IPS-NIHi11 (cell line): ENCODE measurements at places on chromosomes 1 and 21.

GRCh38 chr1:211420389-211420788, 71.6 kb downstream of the RD3 start:
- no peak for DNase-seq

DNA sequence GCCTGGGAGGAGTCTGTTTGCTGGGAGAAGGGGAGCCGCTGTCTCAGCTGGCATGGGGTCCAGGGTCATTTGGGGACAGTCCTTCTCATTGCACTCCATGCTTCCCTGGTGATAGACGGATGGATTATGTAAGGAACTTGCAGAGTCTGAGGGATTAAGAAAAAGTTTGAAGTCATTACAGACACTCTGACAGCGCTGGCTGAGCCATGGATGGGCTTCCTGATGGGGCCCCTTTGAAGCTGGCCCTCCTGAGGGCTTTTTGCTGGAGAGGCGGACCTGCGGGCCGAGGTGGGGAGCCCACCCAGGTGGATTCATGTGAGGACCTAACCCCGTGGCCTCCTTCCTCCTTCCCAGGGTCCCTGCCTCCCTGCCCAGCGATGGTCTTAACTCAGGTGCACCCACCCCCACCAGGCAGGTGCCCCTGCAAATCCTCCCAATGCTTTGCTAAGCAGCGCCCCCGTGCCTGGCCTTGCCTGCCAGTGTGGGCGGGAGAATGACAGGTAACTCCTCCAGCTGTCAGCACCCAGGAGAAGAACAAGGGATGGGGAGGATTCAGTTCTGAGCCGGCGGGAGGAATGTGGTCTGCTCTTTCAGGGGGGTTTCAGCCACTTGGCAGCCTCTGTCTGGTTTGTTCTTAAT, 24.2 kb upstream of the C1orf174 start:
- DNase-seq = no peak

- DNase-seq = no peak
Measured at GRCh38 chr1:25206201-25206600, 26.1 kb downstream of the SYF2 start.

DNA sequence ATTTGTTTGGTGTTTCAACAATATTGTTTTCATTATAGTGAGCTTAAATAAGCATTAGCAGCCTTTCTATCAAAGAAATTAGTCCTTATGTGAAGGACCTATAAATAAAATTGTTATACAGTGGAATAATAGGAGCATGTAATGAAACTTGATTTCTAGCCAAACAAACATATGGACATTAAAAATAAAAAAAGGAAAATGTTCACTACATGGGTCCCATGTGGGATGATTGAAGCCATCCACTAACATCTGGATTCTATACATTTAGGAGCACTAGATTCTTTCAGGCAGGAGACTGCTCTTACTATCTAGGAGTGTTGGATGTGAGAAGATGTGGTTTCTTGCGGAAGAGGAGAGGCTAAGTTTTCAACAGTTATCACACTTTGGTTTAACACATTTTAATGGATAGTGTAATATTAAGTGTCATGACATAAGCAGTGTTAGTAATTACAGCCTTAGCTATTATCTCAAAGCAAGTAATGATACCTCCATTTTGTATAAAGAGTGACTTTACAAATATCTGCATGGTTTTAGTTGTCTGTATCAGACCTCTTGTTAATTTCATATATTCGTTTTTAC, 62.3 kb downstream of the LYPLAL1 start:
- DNase-seq = no peak

GRCh38 chr1:230237009-230237370, 170.0 kb downstream of the GALNT2 start:
- DNase-seq = no peak

DNA sequence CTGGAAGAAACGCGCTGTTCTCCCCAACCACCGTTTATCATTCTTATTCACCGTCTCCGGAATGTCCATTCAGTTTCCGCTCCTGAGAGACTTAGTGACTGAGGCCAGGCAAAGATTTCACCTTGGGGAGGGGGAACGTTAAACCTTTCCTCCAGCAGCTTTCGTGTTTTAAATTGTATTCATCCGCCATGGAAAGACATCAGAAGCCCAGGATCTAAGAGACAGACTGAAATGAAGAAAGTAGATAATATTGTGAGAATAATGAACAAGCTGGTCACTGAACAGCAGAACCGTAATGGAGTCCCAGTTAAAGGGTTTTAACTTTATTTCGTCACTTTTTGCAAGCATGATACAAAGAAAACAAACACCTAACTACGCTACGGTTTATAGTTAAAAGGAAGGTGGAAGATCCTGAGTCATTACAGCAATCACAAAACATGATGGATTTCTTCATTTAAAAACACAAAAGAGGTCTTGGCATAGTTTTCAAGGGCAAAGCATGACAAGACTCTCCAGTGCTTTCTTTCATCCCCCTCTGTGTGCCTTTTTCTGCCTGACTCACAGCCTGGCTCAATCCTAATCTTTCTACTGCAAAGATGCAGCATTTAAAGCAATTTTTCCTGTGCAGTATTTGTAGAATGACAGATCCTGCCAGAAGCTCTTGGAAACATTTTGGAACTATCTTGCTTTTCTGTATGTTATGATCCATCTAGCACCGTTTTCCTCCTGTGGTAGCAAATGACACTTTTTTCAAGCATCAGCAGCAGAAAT, 722 bp upstream of the SLC19A2 start:
- DNase-seq = no peak

- no peak for DNase-seq
Measured at GRCh38 chr1:105122041-105122440, 1372.3 kb downstream of the AMY1C start.

- peak; percentile 12 for DNase-seq
Measured at GRCh38 chr1:75742047-75742625, 17.6 kb downstream of the ACADM start.

GRCh38 chr1:81349194-81349965, 451.4 kb upstream of the ADGRL2 start:
- DNase-seq = peak; percentile 23

DNA sequence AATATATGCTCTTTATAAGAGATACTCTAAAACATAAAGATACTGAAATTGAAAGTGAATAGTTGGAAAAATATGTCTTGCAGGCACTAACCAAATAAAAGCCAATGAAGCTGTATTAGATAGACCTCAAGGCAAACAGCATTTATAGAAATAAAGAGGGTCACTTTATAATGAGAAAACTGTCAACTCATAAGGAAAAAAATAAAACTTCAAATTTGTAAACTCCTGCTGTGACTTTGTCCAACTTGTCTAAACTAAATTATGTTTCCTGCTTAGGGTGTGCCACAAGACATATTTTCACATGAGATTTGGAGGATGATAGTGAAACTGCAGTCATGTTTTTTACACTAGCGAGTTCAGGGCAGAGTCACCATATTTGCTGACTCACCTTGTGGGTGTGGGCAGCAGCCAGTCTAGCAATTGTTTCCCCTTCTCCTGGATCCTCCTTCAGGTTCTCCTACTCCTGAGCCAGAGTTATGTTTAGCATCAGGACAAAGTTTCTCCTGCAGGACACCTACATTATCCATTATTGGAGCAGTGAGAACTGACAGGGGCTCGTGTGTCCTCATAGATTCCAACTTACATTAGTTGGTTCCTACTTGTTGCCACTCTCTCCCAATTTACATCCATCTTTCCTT, 43.8 kb downstream of the CD53 start:
- no peak for DNase-seq

DNA sequence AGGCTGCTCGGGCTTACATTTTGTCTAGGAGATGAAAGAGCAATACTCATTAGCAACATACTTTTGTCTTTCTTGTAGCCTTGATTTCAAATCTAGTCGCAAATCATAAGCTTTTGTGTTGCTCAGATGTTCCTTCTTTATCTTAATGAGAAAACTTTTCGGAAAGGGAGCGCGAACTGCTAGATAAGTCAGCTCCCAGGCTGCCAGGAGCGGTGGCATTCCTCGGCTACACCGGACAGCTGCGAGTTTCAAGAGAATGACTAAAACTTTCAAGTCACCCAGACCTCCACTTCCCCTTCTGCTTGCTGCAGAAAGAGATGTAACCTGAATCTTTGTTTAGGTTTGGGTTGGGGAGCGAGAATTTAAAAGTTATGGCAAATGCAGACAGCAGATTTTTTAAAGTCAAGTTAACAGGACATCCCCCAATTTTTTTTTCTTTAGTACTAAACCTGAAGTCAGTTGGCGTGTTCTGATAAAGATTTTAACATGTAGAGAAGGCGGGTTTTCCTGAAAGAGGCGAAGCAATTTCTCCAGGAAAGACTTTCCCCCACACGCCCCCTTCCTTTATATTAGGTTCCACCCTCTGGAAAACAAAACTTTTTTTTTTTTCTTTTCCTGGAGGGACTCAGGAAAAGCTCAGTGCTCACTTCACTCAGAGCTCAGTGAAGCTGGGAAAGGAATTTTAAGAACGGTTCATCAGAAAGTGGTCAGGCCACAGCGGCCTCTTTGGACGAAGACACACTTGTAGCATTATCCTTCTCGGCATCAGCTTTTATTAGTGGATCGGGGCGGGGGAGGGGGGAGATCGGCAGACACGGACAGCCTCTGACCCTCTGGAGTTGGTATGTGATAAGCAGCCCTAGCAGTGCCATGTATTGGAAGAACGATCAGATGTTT, at the start of gene LHX8:
TSS of gene LHX8 (plus strand) at position 639 of the 897 bp plus-strand sequence. CDS start 2,227 bp downstream, outside the sequence.
- no peak for DNase-seq

DNA sequence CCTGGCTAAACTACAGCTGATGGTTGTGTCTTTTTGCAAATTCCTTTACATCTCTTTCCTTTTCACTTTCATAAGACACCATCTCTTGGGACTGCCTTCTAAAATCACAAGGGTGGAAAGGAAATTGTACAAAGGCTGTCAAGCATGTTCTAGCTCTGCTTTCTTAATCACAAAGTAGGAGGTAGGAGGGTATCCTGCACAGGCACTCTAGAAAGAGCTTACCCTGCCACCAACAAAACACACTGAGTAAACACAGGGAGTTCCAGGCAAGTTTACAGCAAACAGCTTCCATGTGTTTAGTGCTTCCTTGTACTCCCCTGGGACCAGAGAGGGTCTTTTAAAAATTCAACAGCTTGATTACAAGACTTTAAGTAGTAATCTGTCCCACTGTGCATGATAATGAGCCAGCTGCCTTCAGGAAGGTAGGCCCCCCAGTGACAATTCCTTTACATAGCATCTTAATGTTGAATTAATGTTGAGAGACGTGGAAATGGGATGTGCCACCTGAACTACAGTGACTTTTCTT, 2.4 kb downstream of the PLPP3 start:
- peak; percentile 29 for DNase-seq

- DNase-seq = no peak
Measured at GRCh38 chr1:15700508-15700907, 16.4 kb downstream of the PLEKHM2 start.
